ENCODE measurements at places on chromosomes 2 and 18. TPM values are rescaled to one million over a fixed set of nuclear protein-coding genes. Genes with fewer than 3 reads are reported as not detected.

LRATD1 gene
- total RNA-seq = 0.51 TPM

- H3K4me1 ChIP-seq = no peaks in the 10 kb centered on the region
- H3K4me3 ChIP-seq = no peak overlapping the region
- peaks cover 19% of the 10 kb centered on the region for H3K36me3 ChIP-seq
- H3K27ac ChIP-seq = no peak overlapping the region
- peak; percentile 73 for DNase-seq
These were observed 37.4 kb downstream of the SH3BP4 start for GRCh38 chr2:234989183-234989701.

DNA sequence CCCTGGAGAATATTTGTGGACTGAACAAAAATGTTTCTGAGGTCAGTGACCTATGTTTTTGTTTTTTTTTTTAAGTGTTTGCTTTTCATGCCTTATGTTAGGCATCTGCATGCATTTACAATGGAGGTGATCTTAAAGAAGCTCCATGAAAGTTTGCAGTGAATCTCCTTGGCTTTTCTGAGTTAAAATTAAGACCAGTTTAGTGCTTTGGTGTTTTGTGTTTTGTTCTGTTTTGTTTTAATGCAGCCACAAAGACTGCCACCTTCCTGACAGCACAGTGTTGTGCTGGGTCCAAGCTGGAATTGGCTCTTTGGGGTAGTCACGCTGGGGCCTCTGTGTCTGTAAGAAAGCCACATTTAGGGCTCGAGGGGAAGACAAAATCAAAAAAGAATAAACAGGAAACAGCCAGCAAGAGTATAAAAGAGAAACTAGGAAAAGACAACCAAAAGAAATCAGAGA, 396.2 kb downstream of the ARHGAP15 start:
- H3K4me1 ChIP-seq = peaks cover 4% of the 10 kb centered on the region
- no peaks in the 10 kb centered on the region for H3K27me3 ChIP-seq
- no peak overlapping the region for H3K27ac ChIP-seq
- DNase-seq = no peak

GRCh38 chr2:176745543-176746200, 466.9 kb upstream of the HNRNPA3 start:
- DNase-seq = no peak
- no peaks in the 10 kb centered on the region for H3K36me3 ChIP-seq
- H3K4me3 ChIP-seq = no peak overlapping the region
- no peaks in the 10 kb centered on the region for H3K27me3 ChIP-seq
- H3K27ac ChIP-seq = no peak overlapping the region
